ENCODE measurements at places on chromosomes 7 and 10.

DNA sequence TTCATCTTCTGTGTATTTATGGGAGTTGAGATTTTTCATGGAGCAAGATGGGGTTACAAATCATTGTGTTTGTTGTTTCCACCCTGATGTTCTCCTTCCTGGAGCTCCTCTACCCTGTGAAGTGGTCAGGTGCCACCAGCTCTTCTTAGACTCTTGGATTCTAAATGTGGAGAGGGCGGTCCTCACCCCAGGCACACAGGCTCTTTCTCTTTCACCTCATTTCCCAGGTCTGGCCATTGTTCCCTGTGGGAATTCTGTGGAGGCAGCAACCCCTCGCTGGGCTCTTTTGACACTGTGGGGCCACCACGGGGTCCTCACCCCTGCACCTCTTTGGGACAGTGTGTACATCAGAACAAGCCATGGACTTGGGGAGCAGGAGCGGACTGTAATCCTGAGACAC lies 95.9 kb downstream of the TRRAP start:
- peak; percentile 28 for DNase-seq

DNA sequence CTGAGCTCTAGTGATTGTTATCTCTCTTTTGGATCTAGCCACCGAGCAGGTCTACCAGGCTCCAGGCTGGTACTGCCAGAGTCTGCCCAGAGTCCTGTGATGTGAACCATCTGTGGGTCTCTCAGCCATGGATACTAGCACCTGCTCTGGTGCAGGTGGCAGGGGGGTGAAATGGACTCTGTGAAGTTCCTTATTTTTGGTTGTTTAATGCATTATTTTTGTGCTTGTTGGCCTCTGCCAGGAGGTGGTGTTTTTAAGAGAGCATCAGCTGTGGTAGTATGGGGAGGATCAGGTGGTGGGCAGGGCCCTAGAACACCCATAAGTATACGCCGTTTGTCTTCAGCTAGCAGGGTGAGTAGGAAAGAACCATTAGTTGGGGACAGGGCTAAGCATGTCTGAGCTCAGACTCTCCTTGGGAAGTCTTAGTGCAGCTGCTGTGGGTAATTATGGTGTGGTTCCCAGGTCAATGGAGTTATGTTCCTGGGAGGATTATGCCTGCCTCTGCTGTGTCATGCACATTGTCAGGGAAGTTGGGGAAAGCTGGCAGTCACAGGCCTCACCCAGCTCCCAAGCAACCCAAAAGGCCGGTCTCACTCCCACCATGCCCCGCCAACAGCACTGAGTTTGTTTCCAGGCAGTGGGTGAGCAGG lies 81.8 kb downstream of the NPSR1 start:
- DNase-seq = no peak

DNA sequence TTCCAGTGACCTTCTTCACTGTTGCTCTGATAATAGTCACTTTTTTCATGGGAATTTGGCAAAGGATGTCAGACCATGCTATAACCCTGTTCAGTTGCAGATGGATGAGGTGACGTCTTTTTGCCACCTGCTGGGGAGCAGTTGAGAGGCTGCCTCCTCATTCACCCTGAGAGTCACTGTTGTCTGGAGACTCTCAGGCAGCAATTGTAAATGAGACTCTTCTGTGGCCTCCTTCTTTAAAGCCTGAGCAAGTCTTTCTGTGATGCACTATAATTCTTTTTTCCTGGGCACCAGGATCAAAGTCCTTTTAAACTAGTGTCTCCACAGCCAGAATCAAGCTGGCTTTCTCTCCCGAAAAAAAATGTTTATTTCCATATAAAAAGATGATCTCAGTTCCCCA lies 345.1 kb downstream of the ARL4A start:
- DNase-seq = no peak

DNA sequence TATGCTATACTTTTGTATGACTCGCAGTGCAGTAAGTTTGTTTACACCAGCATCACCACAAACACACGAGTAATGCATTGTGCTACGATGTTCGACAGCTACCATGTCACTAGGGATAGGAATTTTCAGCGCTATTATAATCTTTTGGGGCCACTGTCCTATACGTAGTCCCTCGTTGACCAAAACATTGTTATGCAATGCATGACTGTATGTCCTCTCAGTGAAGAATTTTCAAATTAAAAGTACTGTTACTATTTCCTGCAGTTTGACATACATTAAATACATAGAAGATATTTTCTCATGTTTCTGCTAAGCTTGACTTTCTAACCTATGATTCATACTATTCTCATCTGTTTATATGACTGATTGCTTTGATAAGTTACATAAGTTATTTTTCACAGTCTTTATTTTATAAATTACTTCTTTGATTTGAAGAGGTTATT lies 203.6 kb downstream of the VTI1A start:
- DNase-seq = no peak

All from islet precursor cell (in vitro differentiated cells).